CD4-positive, alpha-beta T cell treated with Interleukin-1 beta for 1 hour (primary cell): ENCODE measurements at places on chromosomes 13 and 19.
A peak's percentile ranks its signal among the peaks of the same experiment; 100 is the strongest.

DNA sequence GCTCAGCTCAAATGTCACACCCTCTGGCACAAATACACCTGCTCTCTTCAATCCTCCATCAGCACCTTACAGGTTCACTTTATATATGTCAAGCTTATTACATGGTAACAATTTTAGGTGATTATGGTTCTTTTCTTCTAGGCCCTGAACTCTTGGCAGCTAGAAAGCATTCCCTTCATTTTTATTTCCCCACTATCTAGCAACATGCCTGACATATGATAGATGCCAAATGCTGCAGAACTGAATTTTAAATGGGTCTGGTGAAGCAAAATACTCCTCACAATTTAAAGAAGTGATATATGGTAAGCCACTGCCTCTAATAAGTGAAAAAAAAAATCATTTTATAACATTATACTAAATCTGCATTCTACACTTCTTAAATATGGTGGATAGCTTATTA, 95.2 kb downstream of the USP12 start:
- DNase-seq: no peak

GRCh38 chr13:112970552-112971287, 1.7 kb downstream of the MCF2L start:
- no peak for DNase-seq

- DNase-seq: no peak
These were observed 707.1 kb upstream of the SPRY2 start for GRCh38 chr13:81048026-81048461.

DNA sequence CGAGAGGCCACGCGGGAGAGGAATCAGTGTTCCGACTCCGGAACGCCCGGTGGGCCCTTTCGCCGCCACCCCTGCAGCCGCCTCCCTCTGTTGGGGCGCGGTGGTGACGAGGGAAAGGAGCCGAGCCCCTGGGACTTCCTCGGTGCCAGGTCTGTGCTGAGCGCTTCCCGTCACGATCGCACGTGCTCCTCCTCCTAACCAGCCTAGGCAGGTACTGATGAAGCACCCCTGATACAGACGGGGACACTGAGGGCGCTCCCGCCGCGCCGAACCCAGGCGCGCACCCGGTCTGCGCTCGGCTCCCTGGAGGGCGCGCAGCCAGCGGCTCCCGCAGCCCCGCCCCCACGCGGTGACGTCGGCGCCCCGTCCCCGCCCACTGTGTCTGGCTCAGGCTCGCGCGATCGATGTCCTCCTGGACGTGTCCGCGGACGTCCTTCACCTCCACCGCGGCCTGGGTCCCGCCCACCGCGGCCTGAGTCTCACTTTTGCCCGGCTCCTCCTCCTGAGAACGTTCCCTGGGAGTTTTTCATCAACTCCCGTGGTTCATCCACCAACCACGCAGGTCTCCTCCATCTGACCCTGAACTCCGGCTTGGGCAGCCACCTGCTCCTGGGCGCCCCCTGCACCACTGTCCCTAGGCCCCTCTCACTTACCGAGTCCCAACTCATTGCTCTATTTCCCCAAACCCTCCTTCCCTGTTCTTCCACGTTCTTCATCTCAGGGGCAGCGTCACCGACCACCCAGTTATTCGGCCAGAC, 2.6 kb upstream of the KLK15 start:
- DNase-seq: peak; percentile 64

DNA sequence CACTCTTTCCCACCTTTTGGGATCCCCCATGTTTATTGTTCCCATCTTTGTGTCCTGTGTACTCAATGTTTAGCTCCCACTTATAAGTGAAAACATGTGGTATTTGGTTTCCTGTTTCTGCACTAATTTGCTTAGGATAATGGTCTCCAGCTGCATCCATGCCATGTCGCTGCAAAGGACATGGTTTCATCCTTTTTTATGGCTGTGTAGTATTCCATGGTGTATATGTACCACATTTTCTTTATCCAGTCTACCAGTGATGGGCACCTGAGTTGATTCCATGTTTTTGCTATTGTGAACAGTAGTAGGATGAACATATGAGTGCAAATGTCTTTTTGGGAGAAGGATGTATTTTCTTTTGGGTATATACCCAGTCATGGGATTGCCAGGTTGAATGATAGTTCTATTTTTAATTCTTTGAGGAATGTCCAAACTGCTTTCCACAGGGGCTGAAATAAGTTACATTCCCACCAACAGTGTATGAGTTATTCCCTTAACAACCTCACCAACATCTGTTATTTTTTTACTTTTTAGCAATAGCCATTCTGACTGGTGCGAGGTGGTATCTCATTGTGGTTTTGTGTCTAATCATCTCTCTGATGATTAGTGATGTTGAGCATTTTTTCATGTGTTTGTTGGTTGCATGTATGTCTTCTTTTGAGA, 55.7 kb upstream of the MEDAG start:
- DNase-seq: no peak

DNA sequence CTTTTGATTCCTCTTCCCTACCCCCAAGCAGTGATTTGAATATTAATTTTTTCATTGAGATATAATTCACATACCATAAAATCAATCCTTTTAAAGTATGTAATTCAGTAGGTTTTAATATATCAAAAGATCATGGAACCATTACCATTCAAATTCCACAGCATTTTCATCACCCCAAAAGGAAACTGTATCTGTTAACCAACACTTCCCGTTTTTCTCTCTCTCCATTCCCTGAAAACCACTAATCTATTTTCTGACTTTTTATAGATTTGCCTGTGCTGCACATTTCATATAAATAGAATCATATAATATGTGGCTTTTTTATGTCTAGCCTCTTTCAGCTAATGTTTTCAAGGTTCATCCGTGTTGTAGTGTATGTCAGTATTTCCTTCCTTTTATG, 107.1 kb downstream of the PAN3 start:
- no peak for DNase-seq

GRCh38 chr13:77548594-77548993, 13.1 kb downstream of the SCEL start:
- DNase-seq: no peak

GRCh38 chr19:40641281-40641680, 40.1 kb downstream of the LTBP4 start:
- no peak for DNase-seq

- DNase-seq: peak; percentile 67
These were observed 44.5 kb downstream of the RFX2 start for GRCh38 chr19:6065685-6066374.

GRCh38 chr13:102945324-102945815, 99.5 kb downstream of the ERCC5 start:
- DNase-seq: no peak

DNA sequence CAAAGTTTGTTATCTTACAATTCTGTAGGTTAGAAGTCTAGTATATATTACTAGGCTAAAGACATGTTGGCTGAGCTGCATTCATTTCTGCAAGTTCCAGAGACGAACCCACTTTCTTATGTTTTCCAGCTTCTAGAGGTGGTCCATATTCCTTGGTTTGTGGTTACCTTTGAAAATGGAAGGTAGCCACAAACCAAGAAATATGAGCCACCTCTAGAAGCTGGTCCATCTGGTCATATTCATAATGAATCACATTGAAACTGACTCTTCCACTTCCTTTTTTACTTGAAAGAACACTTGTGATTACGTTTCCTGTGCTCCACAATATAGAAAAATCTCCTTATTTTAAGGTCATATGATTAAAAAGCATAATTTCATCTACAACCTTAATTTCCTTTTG, 943.0 kb upstream of the PCDH9 start:
- no peak for DNase-seq

- no peak for DNase-seq
These were observed 17.9 kb upstream of the TINCR start for GRCh38 chr19:5585461-5586299.

DNA sequence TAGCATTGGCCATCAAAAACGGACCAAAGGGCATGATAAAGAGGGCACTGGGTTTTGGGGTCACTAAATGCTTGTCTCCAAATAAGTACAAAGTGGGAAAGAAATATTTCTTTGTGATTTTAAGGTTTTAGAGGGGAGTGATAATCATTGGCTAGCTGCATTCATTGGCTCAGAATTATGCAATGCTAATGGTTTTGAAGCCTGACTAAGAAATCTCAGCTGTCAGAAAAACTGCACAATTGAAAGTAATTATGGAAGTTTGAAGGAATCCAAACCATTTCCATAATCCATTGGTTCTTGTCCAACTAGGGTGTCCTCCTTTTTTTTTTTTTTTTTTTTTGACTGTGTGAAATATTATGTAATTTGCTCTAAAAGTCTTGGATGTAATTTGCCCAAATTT, 88.2 kb upstream of the ARGLU1 start:
- DNase-seq: no peak

DNA sequence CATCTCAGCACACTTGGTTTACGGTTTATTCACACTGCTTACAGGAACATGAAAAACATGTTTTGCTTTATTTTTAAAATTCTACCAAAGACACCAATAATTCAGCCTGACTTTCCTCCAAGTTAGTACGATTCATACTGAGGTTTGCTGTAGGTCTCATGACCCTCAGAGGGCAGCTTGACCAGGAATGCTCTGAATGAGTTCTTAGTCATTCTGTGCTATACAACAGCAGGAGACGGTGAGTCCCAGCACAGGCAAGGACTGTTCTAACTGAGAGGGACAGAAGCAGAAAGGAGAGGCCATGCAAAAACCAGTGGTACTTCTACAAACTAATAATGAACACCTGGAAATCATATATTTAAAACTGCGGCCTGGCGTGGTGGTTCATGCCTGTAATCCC, 6.4 kb downstream of the GRTP1 start:
- no peak for DNase-seq

- DNase-seq: no peak
These were observed 1730.4 kb upstream of the SLC10A2 start for GRCh38 chr13:104796581-104796980.

DNA sequence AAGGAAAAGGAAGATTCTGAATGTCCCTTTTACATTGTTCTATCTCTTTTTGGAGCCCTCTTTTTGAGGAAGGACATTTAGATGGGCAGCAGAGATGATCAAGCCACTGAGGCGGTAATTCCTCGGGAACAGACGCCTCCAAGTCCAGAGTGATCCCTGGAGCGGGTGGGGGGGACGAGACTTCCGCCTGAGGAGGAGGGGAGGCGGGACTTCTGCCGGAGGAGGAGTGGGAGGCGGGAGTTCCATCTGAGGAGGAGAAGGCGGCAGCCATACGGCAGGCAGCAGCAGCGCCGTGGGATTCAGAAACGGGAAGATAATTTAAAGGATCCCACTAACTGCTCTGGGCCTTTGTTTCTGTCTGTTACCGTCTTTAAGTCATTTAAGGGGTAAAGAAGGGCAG, 37.6 kb upstream of the CD177 start:
- DNase-seq: no peak

DNA sequence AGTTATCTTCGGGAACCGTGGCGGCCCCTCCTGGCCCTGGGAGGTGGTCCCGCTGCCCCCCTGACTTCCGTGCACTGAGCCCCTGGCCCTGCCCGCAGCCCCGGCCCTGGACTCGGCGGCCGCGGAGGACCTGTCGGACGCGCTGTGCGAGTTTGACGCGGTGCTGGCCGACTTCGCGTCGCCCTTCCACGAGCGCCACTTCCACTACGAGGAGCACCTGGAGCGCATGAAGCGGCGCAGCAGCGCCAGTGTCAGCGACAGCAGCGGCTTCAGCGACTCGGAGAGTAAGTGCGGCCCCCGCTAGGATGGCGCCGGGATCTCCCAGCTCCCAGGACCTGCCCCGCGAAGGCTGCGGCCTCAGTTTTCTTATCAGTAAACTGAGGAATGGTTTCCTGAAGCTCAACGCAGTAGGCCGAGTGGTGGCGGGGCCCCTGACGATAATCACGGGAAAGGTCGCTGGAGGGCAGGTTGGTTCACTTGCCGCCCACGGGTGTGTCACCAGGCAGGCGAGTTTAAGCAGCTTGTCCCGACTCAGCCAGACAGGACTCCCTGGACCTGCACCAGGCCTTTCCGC, 924 bp downstream of the RGCC start:
- peak; percentile 57 for DNase-seq

DNA sequence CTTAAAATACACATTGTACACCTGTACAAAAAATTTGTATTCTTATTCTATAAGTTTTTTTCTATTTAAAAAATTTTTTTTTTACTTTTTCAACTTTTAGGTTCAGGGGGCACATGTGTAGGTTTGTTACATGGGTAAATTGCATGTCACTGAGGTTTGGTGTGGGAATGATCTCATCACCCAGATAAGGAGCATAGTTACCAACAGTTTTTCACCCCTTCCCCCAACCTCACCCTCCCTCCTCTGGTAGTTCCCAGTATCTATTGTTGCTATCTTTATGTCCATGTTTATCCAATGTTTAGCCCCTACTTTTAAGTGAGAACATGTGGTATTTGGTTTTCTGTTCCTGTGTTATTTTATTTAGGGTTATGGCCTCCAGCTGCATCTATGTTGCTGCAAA, 89.9 kb downstream of the CDK8 start:
- no peak for DNase-seq

DNA sequence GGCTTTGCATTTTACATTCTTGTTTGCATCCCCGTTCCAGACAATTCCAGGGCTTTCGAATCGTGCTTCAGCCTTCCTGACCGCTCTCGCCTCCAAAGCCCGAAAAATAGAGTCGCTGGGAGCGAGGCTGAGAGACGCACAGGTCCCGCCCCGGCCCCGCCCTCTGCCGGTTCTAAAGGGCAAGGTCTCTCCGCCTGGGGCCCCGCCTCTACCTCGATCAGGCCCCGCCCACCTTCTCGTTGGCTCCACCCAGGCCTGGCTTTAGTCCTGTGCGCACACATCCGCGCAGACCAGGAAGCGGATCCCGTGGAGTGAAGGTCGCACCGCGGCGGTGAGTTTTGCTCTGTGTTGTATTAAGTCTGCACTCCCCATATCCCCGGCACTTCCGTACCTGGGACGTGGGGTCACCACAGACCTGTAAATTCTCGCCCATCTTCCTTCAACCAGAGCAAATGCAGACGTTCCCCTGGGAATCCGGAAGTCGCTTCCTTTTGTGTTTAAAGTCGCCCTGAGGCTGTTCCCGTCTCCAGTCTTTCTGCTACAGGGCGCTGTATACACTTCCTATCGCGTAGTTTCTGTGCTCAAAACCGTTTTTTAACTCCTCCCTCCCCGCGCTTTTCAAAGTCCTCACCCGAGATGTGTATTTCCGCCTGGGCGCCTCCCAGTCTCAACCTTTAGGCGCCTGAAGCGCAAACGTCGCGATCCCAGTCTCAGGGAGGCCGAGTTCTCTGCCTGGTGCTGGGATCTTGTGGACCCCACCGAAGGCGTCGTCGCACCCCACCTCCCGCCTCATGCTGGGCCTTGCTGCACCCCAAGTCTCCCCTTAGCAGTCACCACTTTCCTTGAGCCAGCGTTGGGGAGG, at the start of gene ZNF701:
Gene ZNF701 (plus strand): TSS at position 288 of the 862 bp plus-strand sequence. CDS start 3,861 bp downstream, outside the sequence.
- DNase-seq: peak; percentile 94
